ENCODE measurements at places on chromosomes 3 and 15. TPM values are rescaled to one million over a fixed set of nuclear protein-coding genes. Genes with fewer than 3 reads are reported as not detected.

- DNase-seq, result no peak
- H3K36me3 ChIP-seq, result no peaks in the 10 kb centered on the region
- no peak overlapping the region for H3K4me3 ChIP-seq
- no peak overlapping the region for H3K27ac ChIP-seq
Observed at GRCh38 chr3:66495668-66496045, 5.2 kb downstream of the LRIG1 start.

DNA sequence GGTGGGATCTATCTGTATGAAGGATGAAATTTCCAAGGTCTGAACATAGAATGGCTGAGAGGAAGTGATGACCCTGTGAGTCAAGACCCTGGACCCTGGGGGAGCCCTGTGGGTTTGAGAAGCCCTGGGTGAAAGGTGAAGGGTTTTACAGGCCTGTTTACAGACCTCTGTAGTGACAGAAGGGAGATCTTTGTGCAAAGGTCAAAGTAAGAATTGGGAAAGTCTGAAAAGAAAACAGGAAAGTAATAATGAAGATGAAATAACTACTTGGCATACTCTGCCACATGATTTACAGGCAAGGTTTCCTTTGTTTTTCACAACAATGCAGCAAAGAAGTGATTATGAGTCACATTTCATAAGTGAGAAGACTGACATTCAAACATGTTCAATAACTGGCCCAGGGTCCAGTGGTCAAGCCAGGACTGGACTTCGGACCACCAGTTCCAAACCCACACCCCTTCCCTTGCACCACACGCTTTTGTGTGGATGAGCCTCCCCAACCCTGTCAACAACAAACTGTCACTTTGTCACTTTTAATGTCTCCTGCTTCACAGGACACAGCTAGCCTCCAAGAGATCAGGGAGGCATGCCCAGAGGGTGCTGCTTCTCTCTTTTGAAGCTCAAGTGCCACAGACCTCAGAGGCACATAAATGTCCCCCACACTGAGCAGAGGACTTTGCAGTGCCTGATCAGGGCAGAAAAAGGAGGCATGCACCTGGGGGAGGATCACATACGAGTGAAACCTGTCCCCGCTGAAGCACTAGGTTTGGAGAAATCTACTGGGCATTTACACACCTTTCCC is 21.5 kb downstream of the CD86 start:
- H3K27me3 ChIP-seq, result peaks cover 8% of the 10 kb centered on the region
- peaks cover 4% of the 10 kb centered on the region for H3K4me1 ChIP-seq

DNA sequence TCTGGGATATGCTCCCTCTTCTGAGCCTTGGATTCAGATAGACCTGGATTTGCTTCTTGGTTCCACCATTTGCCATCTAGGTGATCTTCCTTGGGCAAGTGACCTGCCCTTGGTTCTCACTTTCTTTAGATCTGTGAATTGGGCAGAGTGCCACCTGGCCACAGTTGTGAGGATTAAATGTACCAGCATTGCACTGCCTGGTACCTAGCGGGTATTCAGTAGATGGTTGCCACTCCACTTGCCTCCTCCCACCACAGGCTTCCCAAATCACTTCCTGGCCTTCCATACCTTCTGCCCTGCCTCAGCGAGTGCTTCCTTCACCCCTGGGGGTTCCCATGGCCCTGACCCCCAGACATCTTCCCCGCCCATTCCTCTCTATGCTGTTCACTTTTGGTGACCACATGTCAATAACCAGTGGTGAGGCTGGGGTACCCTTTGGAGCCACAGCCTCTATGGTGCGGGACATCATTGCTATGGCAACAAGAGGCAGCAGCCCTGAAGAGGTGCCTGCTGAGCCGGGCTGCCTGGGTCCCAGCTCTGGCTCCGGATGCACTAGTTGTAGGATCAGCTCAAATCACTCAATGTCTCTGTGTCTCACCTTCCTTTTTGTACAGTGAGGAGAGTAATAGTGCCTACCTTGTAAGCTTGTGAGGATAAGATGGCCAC is 40.5 kb downstream of the CMTM7 start:
- peak overlapping the region; percentile 86 for H3K27ac ChIP-seq
- peak; percentile 42 for DNase-seq
- peaks cover 3% of the 10 kb centered on the region for H3K36me3 ChIP-seq
- no peaks in the 10 kb centered on the region for H3K27me3 ChIP-seq
- peak overlapping the region; percentile 34 for H3K4me3 ChIP-seq

- H3K4me3 ChIP-seq, result no peak overlapping the region
- no peak overlapping the region for H3K27ac ChIP-seq
- no peaks in the 10 kb centered on the region for H3K36me3 ChIP-seq
- no peaks in the 10 kb centered on the region for H3K4me1 ChIP-seq
- no peak for DNase-seq
Observed at GRCh38 chr15:36558921-36559320, 20.5 kb upstream of the CDIN1 start.

The SHC4 gene
- not detected for total RNA-seq

The SUSD5 gene
- not detected for total RNA-seq

All from CD4-positive, alpha-beta T cell (primary cell).